Stimulated activated CD4-positive, alpha-beta T cell treated with anti-CD3 and anti-CD28 coated beads, Interleukin-15, amount 100 ng/mL, for 1 hour (primary cell): ENCODE measurements at places on chromosomes 13 and 19.

DNA sequence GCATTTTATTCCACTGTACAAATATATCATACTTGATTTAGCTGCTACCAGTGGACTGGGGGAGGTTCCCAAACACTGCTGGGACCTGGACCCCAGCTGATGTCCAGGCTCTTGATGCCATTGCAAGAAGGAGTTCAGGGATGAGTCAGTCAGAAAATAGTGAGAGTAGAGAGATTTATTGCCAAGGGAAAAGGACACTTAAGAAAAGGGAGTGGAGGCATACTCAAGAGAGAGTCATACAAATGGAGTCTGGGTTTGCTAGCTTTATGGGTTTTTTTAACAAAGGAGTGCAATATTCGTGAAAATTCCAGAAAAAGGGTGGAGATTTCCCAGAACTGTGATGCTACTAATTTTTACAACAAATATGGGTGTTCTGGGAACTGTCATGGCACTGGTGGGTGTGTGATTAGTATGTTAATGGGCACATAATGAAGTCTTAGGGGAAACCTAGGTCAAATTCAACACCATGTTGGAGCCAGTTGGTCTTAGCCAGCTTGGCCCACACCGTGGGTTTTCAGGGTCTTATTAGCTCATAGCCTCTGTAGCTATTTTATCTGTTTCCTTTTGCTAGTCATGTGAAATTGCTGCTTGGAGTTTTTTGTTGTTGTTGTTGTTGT is 36.2 kb downstream of the GPC6 start:
- DNase-seq = no peak

GRCh38 chr13:34776390-34776981 is 165.6 kb upstream of the NBEA start:
- DNase-seq = no peak

GRCh38 chr19:31596751-31597150 is 247.5 kb upstream of the TSHZ3 start:
- DNase-seq = no peak

DNA sequence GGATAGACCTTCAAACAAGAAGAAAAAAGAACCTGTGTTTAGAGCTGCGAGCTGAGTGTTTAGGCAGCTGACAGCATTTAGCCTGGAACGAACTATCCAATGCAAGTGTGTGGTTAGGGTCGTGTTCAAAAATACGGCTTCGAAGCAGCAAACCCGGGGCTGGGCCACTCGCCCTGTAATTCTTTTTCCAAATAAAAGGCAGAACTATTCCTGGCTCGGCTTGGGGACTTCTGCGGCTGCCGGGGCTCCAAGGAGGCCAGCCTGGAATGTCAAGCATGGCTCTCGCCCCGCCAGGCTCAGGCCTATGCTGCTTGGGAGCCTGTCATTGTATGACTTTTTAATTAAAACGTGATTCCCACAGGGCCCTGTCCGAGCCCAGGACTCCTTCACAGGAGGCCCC is 51.7 kb upstream of the KLF2 start:
- no peak for DNase-seq

DNA sequence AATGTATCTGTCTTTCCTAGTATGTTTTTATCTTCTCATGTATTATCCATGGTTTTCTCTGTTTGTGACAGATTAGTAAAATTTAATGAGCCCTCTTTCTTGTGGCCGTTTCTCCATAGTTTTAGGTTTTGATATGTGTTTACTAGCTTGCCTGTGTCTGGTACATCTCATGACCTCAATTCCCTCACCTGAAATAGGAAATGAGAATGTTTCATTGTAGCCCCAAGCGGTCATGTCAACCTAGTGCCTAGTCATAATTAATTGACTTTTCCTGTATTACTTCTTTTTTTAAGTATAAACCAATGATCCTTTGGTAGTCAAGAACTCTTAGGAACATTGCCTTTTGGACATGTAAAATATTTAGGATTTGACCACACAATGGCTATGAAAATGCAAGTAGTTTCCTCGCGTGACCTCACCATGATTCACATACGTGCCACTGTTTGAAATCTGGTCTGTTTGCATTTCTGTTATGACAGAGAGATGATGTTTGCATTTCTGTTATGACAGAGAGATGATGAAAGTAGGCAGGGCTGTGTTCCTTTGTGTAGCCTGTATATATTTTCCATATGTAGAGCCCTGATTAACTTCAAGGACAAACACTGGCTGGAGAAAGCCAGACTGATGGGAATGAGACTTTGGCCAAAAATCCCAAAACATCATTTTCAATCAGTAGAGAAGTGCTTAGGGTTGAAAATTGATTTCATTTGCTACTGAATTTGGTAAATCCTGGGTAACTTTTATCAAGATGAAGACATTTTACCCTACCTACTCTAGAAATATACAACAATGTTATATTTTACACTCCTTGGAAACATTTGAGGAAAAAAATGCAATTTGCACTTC is 104.8 kb downstream of the TNFRSF19 start:
- DNase-seq = no peak

- DNase-seq = peak; percentile 22
Measured at GRCh38 chr13:41428155-41428554, 29.2 kb upstream of the RGCC start.

- no peak for DNase-seq
Measured at GRCh38 chr13:67736646-67737420, 506.7 kb upstream of the PCDH9 start.

DNA sequence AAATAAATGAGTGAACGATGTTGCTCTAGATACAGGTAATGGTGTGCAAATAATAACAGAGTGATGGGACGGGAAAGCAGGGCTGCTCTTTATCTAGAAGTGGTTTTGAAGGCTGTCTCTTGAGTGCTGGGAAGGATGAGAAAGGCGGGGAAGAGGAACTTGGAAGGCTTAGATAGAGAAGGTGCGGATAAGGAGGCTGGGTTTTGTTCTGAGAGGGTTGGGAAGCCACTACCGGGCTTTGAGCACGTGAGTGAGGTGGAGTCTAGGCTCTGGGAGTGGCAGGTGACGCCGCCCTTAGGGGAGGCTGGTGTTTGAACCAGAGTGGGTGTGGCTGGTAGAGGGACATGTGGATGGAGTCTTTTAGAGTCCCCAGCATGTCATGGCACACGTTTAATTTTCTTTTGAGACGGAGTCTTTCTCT is 811 bp downstream of the ARMC6 start:
- DNase-seq = peak; percentile 17

DNA sequence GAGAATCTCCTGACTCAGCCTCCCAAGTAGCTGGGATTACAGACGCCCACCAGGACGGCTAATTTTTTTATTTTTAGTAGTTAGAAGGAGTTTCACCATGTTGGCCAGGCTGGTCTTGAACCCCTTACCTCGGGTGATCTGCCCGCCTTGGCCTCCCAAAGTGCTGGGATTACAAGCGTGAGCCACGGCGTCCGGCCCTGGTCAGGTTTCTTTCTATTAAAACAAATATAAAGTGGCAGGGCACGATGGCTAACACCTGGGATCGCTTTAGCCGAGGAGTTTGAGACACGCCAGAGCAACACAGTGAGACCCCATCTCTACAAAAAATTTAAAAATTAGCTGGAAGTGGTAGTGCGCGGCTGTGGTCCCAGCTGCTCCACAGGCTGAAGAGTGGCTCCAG is 1.5 kb upstream of the MED25 start:
- no peak for DNase-seq
